ENCODE measurements at places on chromosomes 1 and 21. TPM values are rescaled to one million over a fixed set of nuclear protein-coding genes. Genes with fewer than 3 reads are reported as not detected.

PARP1 gene
- 92.4 TPM for total RNA-seq

OR6N1 gene
- total RNA-seq, result not detected

NUDT17 gene
- total RNA-seq, result 3.3 TPM

HMGN1 gene
- 436 TPM for total RNA-seq

TBX19 gene
- total RNA-seq, result 0.33 TPM

MROH9 gene
- under 0.01 TPM for total RNA-seq

DENND2D gene
- 1.1 TPM for total RNA-seq

TNFRSF14 gene
- total RNA-seq, result 35.4 TPM

AK5 gene
- total RNA-seq, result 49.5 TPM

CRYAA gene
- total RNA-seq, result not detected

COL24A1 gene
- 1.3 TPM for total RNA-seq

RAP1GAP gene
- total RNA-seq, result 1.2 TPM

WDR64 gene
- not detected for total RNA-seq

PCAT6 gene
- not detected for total RNA-seq

PALMD gene
- 0.37 TPM for total RNA-seq

HMGCL gene
- total RNA-seq, result 46.5 TPM

RNF186 gene
- 0.12 TPM for total RNA-seq

CNTN2 gene
- total RNA-seq, result not detected

SLC30A10 gene
- total RNA-seq, result not detected

PTGS2 gene
- 12.8 TPM for total RNA-seq

MXRA8 gene
- 203 TPM for total RNA-seq

KCND3 gene
- total RNA-seq, result 0.25 TPM

DENND2C gene
- 1.6 TPM for total RNA-seq

LCE1A gene
- not detected for total RNA-seq

EPHB2 gene
- 5.2 TPM for total RNA-seq

PYGO2 gene
- total RNA-seq, result 9.5 TPM

VANGL2 gene
- total RNA-seq, result under 0.01 TPM

NBPF12 gene
- total RNA-seq, result 10.6 TPM

APP gene
- 757 TPM for total RNA-seq

ASTN1 gene
- total RNA-seq, result 0.22 TPM

ELAVL4 gene
- total RNA-seq, result not detected

KMO gene
- under 0.01 TPM for total RNA-seq

GNG4 gene
- 3.0 TPM for total RNA-seq

FALEC gene
- 0.25 TPM for total RNA-seq

TNN gene
- under 0.01 TPM for total RNA-seq

KDF1 gene
- total RNA-seq, result not detected

SDF4 gene
- total RNA-seq, result 158 TPM

KIF14 gene
- 8.5 TPM for total RNA-seq

UCHL5 gene
- total RNA-seq, result 40.8 TPM

NUAK2 gene
- total RNA-seq, result 2.2 TPM

SLC9C2 gene
- total RNA-seq, result not detected

SIK1 gene
- 0.66 TPM for total RNA-seq

SYCP1 gene
- total RNA-seq, result not detected

PTTG1IP gene
- 248 TPM for total RNA-seq

RHCE gene
- 0.75 TPM for total RNA-seq

GUCA2B gene
- not detected for total RNA-seq

FHAD1 gene
- total RNA-seq, result 0.55 TPM

TNFRSF1B gene
- total RNA-seq, result 8.2 TPM

SNAP47 gene
- total RNA-seq, result 55.0 TPM

TMCC2 gene
- total RNA-seq, result 3.2 TPM

GNG12 gene
- total RNA-seq, result 145 TPM
